Small intestine (tissue), 16 donors: ENCODE measurements at places on chromosomes 6 and 20. TPM values are rescaled to one million over a fixed set of nuclear protein-coding genes. Genes with fewer than 3 reads are reported as not detected.

- no peak overlapping the region for H3K27ac ChIP-seq
- H3K36me3 ChIP-seq = no peaks in the 10 kb centered on the region
- no peaks in the 10 kb centered on the region for H3K4me1 ChIP-seq
- H3K4me3 ChIP-seq = no peak overlapping the region
These were observed 52.2 kb upstream of the TOX2 start for GRCh38 chr20:43862438-43862837.

DNA sequence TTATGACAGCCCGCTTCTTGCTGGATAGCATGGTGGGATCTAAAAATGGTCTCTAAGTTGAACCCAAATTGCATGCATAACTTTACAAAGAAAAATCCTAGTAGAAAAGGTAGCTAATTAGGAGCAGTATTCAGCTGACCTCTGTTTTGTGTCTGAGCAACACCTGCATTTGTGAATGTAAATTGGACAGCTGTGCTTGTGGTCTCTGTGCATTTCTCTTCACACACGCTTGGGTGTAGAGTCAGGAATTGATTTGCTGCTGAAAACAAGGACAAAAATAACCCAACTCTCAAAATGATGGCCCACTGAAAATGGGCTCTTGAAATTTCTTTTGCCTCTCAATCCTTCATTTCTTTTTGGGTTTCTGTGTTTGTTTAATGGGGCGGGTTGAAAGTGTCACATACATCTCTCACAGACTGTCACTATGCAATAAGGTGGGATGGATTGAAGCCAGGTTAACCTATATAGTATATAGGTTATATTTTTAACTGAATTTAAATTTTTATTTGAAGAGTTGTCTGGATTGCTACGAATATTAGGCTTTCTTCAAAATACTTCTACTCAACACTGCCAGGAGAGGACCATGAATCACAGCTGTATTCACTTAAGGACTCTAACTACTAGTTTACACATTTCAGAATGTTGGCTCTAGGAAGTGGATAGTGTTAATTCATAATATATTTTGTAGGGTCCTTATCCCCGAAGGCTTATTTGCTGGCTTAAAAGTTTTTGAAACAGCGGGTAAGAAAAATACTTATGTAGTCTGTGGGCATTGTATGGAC lies 46.5 kb downstream of the SOBP start:
- no peaks in the 10 kb centered on the region for H3K27me3 ChIP-seq
- no peak for DNase-seq
- no peak overlapping the region for H3K27ac ChIP-seq
- H3K36me3 ChIP-seq = peaks cover 2% of the 10 kb centered on the region

DNA sequence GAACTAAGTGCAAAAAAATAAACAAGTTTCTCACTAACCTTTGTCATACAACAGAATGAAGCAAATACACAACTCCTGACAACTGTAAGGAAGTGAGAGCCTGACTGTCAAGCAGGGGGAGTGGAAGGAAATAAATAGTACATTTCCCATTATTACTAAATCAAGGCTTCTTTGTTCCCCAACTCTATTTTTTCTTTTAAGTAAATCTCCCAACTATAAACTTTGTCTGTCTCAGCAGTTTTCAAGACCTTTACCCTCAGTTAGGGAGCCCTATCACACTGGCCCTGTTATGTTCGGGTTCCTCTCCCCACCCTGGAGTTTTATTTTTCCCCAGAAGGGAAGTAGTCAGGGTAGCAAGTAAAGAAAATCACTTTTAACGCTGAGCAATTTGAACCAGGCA lies 24.1 kb upstream of the IPCEF1 start:
- peak; percentile 31 for DNase-seq
- peak overlapping the region; percentile 19 for H3K27ac ChIP-seq
- no peaks in the 10 kb centered on the region for H3K4me1 ChIP-seq
- H3K4me3 ChIP-seq = no peak overlapping the region

DNA sequence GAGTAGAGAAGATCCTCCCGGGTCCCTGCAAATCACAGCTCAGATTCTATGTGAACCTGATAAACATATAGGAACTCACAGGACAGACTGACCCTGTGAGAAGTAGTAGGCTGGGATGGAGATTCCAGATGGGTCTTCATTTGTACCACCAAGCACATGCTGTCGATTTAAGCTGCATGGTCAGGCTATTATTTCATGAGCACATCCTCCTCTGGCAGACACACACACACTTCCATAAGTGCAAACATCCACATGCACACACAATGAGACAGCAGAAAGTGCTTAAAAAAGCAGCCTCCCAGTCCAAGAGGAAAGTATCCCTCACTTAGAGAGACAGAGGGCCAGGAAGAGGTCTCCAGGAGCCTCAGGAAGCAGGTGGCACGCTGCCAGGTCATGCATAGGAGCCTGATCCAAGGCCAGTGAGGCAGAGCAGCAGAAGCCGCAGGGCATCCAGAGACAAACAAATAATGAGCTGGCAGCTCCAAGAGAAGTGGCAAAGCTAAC lies 131.8 kb downstream of the UNC5CL start:
- no peaks in the 10 kb centered on the region for H3K36me3 ChIP-seq
- H3K27ac ChIP-seq = no peak overlapping the region
- no peaks in the 10 kb centered on the region for H3K27me3 ChIP-seq
- DNase-seq = no peak
- H3K4me1 ChIP-seq = no peaks in the 10 kb centered on the region

CLDN20 gene
- not detected for polyA plus RNA-seq

DNA sequence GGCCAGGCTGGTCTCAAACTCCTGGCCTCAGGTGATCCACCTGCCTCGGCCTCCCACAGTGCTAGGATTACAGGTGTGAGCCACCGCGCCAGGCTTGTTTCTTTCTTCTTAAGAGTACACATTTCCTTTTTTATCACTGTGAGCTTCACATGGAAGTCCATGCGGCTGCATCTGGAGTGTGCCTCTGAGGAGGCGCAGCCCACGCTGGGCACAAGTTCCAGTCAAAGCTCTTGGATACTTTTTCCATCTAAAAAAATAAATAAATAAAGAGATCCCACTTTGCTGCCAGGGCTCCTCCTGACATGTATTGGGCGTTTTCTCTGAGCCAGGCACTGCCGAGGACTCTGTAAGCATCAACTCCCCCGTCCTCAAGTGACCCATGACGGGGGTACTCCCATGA lies 123.0 kb downstream of the PREX1 start:
- no peak for DNase-seq
- H3K27me3 ChIP-seq = no peaks in the 10 kb centered on the region
- no peaks in the 10 kb centered on the region for H3K4me1 ChIP-seq

- H3K4me1 ChIP-seq = peaks cover 3% of the 10 kb centered on the region
- H3K36me3 ChIP-seq = no peaks in the 10 kb centered on the region
- no peak for DNase-seq
- H3K4me3 ChIP-seq = no peak overlapping the region
- no peak overlapping the region for H3K27ac ChIP-seq
These were observed 52.1 kb downstream of the FOXO3 start for GRCh38 chr6:108612852-108613251.

DNA sequence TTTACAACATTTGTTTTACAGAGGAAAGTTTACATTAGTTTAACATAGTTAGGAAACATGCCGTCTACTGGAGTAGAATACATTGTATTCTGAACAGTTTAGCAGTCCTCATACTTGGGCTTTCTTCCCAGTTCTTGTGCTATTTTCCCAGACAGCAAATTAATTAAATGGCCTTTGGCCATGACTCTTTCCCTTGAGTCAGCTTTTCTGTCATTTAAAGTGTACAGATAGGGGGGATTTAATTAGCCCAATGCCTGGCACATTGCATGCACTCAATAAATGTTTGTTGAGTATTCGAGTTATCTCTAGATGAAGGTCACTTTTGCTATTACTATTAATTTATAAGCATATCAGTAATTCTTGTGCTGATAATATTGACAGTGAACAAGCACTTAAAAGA lies 1.6 kb downstream of the TMEM244 start:
- H3K4me3 ChIP-seq = no peak overlapping the region
- H3K27ac ChIP-seq = no peak overlapping the region
- H3K27me3 ChIP-seq = no peaks in the 10 kb centered on the region
- no peaks in the 10 kb centered on the region for H3K4me1 ChIP-seq

DNA sequence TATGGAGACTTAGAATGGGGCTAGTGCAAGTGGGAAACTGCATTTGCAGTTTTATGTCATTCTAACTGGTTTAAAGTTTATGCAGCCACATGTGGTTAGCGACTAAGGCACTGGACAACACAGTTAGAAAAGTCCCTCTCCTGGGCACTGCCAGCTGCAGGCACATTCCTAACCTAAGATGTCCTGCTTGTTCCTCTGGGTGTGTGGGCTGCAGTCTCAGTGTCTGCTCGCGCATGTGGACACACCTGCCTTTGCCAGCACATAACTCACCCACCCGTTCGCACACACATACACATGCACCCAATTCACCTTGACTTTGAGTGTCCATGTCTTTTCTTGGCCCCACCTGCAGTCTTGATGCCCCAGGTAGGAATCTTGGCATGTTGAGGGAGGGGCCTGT lies 18.5 kb upstream of the SLC22A2 start:
- no peaks in the 10 kb centered on the region for H3K4me1 ChIP-seq
- no peak overlapping the region for H3K27ac ChIP-seq
- DNase-seq = no peak
- no peaks in the 10 kb centered on the region for H3K27me3 ChIP-seq
- no peak overlapping the region for H3K4me3 ChIP-seq

GRCh38 chr20:46827718-46828458 lies 66.8 kb upstream of the EYA2 start:
- DNase-seq = no peak
- no peak overlapping the region for H3K4me3 ChIP-seq
- H3K36me3 ChIP-seq = no peaks in the 10 kb centered on the region
- no peak overlapping the region for H3K27ac ChIP-seq
- peaks cover 4% of the 10 kb centered on the region for H3K4me1 ChIP-seq

DNA sequence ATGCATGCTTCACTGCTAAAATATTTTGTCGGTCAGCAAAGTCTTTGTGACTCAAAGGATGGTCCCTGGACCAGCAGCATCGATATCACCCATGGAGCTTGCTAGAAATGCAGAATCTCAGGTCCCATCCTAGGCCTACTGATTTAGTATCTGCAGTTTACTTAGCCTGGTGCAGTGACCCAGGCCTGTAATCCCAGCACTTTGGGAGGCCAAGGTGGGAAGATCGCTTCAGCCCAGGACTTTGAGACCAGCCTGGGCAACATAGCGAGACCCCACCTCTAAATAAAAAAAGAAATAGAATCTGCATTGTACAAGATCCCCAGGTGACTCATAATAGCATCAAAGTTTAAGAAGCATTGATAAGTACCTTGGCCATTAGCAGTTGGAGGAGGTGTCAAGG lies 248.7 kb downstream of the CD83 start:
- H3K27me3 ChIP-seq = no peaks in the 10 kb centered on the region
- H3K36me3 ChIP-seq = no peaks in the 10 kb centered on the region
- DNase-seq = no peak
- no peak overlapping the region for H3K4me3 ChIP-seq

- no peaks in the 10 kb centered on the region for H3K27me3 ChIP-seq
- H3K36me3 ChIP-seq = no peaks in the 10 kb centered on the region
- H3K4me1 ChIP-seq = no peaks in the 10 kb centered on the region
- H3K4me3 ChIP-seq = no peak overlapping the region
These were observed 199.0 kb downstream of the PDE7B start for GRCh38 chr6:136050475-136050874.

WFDC5 gene
- not detected for polyA plus RNA-seq

DNA sequence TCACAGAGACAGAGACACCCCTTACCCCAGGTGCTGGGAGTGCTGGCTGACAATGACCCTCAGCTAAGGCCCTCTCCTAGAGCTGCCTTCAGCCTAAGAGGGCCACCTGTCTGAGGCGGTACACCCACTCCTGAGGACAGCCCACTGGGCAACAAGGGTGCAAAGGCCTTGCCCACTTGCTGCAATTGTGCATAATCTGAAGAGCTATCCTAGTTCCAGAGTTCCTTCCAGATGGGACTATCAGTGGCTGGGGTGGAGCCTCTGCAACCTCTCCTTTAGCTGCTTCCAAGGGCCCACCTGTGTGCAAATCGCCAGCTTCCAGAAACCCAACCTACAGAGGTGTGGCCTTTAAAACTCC lies 87.5 kb downstream of the PREX1 start:
- H3K36me3 ChIP-seq = peaks cover 6% of the 10 kb centered on the region
- no peak overlapping the region for H3K27ac ChIP-seq
- peak; percentile 51 for DNase-seq
- no peaks in the 10 kb centered on the region for H3K27me3 ChIP-seq
- peaks cover 6% of the 10 kb centered on the region for H3K4me1 ChIP-seq

- DNase-seq = no peak
- H3K27me3 ChIP-seq = no peaks in the 10 kb centered on the region
- no peaks in the 10 kb centered on the region for H3K4me1 ChIP-seq
- no peaks in the 10 kb centered on the region for H3K36me3 ChIP-seq
These were observed 34.3 kb upstream of the QKI start for GRCh38 chr6:163380216-163380615.

TSPO2 gene
- 2.1 TPM for polyA plus RNA-seq

- H3K27ac ChIP-seq = no peak overlapping the region
- no peaks in the 10 kb centered on the region for H3K36me3 ChIP-seq
- peaks cover 4% of the 10 kb centered on the region for H3K27me3 ChIP-seq
- H3K4me1 ChIP-seq = no peaks in the 10 kb centered on the region
- DNase-seq = no peak
These were observed 48.0 kb downstream of the NPEPL1 start for GRCh38 chr20:58740356-58741308.
